Skeletal muscle cell (primary cell): ENCODE measurements at places on chromosomes 3 and 15.

DNA sequence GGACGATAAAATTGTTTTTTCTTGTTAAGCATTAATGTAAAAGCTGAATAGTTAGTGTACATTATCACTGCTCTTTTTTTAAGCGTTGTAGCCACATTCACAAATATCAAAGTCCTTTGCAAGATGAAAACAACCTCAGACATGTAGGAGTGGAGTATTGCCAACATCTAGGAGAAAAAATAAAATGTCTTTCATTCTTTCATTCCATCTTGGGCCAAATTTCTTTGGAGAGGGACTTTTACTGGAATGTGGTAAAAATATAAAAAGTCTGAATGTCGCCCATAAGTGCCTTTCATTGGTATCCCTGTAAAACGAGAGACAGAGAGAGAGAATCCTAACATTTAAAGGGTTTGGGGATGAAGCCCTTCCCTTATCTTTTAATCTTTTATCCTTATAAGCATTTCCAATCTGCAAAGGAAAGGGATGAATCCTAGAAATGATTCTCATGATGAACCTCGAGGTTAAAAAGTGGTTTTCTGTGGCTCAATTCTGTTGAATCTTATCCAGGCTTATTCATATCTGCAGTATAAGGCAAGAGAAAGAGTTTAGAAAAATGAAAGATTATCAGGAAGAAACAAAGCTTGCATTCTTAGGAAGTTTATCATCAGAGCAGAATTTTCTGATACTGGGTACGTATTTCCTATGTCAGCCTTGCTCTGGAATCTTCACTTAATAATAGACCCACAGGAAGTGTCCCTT is 1031.7 kb downstream of the MCTP2 start:
- no peak for DNase-seq

DNA sequence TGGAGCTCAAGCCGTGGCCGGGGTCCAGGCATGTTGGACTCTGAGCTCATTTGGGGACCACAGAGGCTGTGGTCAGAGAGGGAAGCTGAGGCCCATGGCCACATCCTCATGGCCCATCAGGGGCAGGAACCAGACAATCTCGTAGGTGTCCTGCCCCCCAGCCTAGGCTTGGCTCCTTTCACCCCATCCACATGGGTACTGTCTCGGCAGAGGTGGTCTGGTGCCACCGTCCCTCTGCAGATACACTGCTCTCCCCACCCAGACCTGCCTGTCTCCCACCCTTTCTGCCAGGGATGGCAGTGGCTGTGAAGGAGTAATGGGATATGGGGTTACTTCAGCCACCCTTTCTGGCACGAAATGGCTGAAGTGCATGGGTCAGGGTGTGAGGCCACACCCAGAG is 7.9 kb downstream of the PRSS50 start:
- DNase-seq: no peak

DNA sequence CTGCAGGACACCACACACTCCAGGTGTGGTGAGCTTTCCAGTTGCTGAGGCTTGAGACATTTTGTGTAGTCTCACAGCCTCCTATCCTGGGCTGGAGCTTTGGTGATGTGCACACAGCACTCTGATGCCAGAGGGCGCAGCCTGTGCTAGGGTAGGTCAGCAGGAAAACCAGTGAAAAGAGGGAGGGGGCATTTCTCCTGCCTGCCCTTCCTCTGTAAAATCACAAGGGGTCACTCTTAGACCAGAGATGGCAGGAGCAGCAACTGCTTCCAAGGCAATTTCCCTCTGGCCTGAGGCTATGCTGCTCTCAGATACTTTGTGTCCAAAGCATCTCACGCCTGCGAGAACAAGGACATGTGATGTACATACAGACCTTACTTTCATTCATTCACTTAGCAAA is 16.5 kb upstream of the MUSTN1 start:
- no peak for DNase-seq

DNA sequence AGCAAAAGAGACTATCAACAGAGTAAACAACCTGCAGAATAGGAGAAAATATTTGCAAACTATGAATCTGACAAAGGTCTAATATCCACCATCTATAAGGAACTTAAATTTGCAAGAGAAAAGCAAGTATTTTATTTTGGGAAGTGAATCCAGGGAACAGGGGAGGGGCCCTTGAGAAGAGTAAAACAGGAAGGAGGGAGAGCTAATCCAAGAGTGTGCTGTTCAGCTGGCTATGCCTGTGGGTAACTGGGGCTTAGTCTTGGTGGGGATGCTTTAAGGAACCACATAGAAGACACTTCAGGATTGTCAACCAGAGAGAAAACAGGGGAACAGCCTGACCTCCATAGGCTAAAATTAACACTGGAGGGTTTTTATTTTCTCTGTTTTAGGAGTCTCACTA is 3.9 kb upstream of the HHLA2 start:
- DNase-seq: no peak

DNA sequence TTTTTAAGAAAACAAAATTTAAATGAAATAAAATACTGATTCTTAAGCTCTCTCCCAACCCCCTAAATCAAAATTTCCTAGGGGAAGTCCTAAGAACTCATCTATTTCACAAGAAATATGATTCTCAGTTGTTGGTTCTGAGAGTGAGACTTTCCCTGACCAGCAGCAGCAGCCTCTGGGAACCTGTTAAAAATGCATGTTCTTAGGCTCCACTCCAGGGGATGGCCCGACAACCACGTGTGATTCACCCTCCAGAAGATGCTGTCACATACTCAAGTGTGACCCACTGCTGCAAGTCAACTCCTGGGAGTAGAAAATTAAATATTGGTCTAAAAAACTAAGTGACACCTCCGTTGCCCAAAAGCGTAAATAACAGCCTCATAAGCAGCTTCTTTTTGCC is 343.2 kb upstream of the NR2F2 start:
- no peak for DNase-seq

DNA sequence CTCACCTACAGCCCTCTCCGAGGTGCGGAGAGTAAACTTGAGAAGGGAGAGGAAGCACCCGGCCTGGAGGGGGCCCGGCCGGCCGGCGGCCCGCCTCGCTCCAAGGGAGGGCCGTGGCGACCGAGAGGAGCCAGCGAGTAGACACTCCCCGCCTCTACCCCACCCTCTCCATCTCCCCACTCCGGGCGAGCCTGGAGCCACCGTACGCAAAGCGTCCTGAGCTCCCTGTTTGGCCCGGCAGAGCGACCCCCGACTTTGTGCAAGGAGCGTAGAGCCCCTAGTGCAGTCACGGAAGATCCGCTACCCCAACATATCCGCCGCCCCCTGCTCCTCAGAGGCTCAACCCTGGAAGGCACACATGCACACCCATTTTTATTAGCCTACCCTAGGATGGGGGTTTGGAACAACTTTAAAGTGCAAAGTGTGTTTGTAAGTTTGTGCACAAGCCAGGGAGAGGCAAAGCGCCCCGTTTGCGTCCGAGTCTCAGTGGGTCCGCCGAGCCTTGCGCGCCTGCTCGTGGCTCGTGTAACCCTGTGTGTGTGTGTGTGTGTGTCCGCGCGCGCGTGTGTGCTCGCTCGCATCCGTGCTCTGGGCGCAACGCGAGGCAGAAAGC is 508 bp upstream of the SMAD6 start:
- no peak for DNase-seq
